T-cell (primary cell): ENCODE measurements at places on chromosomes 1 and 21. TPM values are rescaled to one million over a fixed set of nuclear protein-coding genes. Genes with fewer than 3 reads are reported as not detected.

DNA sequence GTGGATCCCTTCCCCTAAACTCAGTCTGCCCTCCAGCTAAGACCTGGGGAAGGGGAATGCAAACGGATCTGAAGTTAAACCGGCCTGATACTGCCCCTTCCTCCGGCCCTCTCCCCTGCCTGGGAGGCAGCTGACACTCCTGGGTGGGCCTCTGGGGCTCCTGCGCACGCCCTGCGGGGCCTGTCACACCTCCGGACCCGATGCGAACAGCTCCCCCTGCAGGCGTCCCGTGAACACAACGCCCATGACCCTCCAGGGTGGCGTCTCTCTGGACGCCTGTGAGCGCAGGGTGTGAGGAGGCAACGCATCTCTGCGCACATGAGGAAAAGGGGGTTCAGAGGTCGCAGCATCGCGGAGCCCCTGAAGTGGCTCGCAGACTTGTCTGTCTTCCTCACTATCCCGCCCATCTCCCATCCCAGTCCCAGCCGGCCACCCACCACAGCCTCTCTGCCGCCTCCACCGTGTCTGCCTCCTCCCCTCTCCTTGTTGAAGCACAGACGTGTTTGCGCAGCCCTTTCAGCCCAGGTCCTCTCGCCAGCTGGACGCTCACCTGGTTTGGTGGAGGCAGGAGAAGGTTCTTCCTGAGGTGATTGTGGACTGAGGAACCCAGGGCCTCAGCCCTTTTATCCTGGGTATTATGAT lies 421 bp upstream of the LCE3A start:
- H3K27ac ChIP-seq = no peak overlapping the region
- no peaks in the 10 kb centered on the region for H3K27me3 ChIP-seq
- no peak for DNase-seq
- H3K4me3 ChIP-seq = no peak overlapping the region
- no peaks in the 10 kb centered on the region for H3K36me3 ChIP-seq

- no peaks in the 10 kb centered on the region for H3K27me3 ChIP-seq
- H3K4me1 ChIP-seq = peaks cover 17% of the 10 kb centered on the region
- H3K36me3 ChIP-seq = peaks cover 2% of the 10 kb centered on the region
These were observed 781 bp upstream of the METTL13 start for GRCh38 chr1:171780583-171781175.

DNA sequence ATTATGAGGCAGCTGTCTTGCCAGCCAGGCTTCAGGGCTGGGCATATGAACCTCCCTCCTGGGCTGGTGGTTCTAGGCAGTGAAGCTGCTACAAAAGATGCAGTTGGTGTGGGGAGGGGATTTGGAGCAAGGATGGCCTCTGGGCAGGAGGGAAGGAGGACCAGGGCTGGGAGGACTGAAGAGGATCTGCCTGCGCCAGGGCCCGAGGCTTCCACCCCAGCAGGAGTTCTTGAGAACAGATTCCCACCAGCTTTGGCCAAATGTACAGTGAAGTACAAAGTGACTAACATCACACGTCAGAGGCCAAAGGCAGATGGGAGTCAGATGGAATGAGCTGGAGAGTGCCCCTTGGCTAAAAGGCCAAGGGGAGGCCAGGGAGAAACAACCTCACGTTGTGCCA lies 62.4 kb downstream of the DDX20 start:
- H3K27me3 ChIP-seq = no peaks in the 10 kb centered on the region
- H3K27ac ChIP-seq = no peak overlapping the region
- no peak overlapping the region for H3K4me3 ChIP-seq
- no peak for DNase-seq
- H3K36me3 ChIP-seq = no peaks in the 10 kb centered on the region

DNA sequence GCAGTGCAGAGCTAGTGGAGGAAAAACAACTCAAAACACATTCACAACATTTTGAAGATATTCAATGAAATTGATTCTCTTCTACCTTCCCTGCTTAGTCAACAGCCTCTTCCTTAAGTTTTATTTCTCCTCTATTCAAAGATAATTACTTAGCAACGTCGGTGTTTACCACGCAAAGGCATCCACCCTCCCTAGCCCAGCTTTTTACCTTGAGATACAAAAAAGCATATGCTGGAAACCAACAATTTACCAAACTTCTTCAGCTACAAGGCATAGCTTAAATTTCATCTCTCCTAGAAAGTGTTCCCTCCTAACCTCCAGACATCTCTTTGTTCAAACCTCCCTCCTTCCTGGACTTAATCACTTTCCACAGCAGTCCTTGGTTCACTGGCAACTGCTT lies 102.8 kb upstream of the SOD1 start:
- H3K27ac ChIP-seq = no peak overlapping the region
- H3K27me3 ChIP-seq = peaks cover 2% of the 10 kb centered on the region
- no peak for DNase-seq
- no peaks in the 10 kb centered on the region for H3K36me3 ChIP-seq
- H3K4me3 ChIP-seq = no peak overlapping the region

GRCh38 chr1:245045087-245045881 lies 109.5 kb upstream of the KIF26B start:
- H3K27ac ChIP-seq = no peak overlapping the region
- no peak for DNase-seq
- H3K4me3 ChIP-seq = no peak overlapping the region
- no peaks in the 10 kb centered on the region for H3K27me3 ChIP-seq

DNA sequence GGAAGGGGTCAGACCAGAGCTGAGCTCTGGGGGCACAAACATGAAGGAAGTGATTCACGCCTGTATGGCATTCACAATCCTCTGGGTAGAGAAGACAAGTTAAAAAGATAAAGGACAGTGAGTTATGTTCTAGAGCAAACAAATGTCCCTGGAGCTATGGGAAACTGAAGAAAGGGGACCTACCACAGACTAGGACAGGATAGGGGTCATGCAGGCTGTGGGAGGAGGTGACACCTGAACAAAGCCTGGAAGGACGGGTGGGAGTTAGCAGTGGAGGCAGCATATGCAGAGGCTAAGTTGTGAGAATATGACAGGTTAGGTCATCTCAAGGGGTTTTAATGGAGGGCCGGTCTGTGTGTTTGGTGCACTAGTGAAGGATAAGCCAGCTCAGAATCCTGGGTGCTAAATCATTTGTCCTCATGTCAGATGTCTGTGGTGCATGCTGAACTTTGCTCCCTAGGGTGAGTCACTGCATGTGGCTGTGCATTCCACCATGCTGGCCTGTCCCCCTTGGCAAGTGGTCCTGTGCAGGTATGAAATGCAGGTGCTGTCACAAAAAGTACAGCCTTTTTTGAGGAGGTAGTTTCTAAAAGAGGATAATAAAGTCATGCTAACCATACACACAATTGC lies 28.5 kb downstream of the TNN start:
- DNase-seq = no peak
- no peaks in the 10 kb centered on the region for H3K4me1 ChIP-seq
- H3K4me3 ChIP-seq = no peak overlapping the region
- H3K36me3 ChIP-seq = no peaks in the 10 kb centered on the region

DNA sequence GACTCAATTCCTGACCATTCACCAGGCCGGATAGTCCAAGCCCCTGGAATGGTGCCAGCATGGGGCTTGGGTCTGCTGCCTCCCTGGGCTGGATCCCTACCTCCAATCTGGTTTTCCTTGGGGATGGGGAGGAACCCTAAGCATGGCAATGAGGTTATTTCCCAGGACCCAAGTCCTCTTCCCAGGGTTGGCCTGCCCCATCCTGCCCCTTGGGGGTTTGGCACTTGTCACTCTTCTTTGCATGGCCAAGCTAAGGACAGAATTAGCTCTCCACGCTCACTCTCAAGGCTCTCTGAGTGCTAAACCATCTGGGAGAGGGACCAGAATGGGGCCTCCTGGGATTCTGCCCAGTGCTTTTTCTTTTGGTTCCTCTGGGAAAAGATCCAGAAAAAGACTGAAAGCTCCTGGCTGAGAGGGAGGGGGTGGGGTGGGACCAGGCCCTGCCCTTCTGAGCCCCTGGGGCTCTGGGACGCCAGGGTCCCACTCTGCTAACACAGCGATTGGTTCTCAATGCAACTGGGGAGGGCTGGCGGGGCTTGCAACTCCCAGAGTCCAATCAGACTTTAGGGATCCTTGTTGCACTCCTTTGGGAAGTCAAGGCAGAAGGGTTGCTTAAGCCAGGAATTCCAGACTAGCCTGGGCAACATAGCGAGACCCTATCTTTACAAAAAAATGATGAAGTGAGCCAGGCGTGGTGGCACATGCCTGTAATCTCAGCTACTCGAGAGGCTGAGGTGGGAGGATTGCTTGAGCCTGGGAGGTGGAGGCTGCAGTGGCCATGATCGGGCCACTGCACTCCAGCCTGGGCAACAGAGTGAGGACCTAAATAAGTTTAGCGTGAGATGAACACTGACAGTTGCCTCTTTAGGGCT lies 52.7 kb downstream of the DHRS3 start:
- H3K36me3 ChIP-seq = peaks cover 6% of the 10 kb centered on the region
- H3K4me3 ChIP-seq = no peak overlapping the region
- DNase-seq = no peak
- H3K27me3 ChIP-seq = no peaks in the 10 kb centered on the region

DNA sequence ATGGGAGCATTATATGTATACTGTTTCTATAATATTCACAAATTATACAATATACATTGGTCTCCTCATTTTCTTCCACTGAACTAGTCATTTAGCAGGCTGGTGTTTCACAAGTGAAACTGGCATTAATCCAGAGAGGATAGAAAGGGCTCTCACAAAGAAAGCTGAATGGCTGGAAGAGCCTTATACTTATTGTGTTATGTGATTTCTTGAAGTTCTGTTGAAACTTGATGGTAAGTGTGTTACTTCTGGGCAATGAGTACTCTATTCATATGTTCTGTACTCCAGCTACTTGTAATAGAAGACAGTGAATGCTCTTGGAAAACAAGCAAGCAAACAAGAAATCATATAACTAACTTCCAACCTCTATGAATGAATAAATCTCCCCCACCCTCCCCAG lies 14.9 kb downstream of the STX12 start:
- no peak overlapping the region for H3K27ac ChIP-seq
- no peaks in the 10 kb centered on the region for H3K4me1 ChIP-seq
- no peak overlapping the region for H3K4me3 ChIP-seq
- DNase-seq = no peak
- peaks cover 5% of the 10 kb centered on the region for H3K36me3 ChIP-seq
- no peaks in the 10 kb centered on the region for H3K27me3 ChIP-seq

DNA sequence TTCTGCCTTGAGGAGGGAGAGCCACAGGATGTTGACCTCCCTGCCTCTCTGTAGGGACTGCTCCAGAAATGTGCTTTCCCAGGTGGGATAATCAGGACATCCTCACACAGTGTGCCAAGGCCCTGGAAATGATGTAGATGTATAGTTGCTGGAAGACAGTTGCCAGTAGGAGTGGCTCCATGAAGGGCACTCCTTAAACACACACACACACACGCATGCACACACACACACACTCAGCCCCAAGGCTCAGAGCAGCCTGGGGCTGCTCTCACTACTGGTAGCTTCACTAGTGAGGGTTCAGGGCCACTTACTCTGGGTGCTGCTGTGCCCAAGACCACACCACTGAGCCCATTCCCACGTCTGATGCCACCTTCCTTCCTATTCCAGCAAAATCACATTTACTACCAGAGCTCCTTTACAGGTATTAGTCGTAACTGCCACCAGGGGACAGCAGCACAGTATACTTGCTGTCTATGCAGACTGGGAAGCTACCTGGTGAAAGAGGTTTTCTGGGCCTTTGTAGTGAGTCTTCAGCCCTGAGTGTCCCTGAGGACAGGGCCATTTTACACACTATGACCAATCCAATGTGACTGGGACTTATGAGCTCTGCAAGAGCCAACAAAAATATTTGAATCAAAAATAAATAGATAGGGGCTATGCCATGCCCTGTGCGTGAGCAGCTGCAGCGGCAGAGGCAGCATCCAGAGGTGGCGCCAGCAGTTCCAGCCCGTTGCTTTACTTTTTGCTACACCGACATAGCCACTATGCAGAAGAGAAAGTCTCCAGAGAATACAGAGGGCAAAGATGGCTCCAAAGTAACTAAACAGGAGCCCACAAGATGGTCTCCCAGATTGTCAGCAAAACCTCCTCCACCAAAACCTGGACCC lies 15.0 kb downstream of the CRNN start:
- no peaks in the 10 kb centered on the region for H3K36me3 ChIP-seq
- no peak for DNase-seq
- H3K4me1 ChIP-seq = no peaks in the 10 kb centered on the region

DNA sequence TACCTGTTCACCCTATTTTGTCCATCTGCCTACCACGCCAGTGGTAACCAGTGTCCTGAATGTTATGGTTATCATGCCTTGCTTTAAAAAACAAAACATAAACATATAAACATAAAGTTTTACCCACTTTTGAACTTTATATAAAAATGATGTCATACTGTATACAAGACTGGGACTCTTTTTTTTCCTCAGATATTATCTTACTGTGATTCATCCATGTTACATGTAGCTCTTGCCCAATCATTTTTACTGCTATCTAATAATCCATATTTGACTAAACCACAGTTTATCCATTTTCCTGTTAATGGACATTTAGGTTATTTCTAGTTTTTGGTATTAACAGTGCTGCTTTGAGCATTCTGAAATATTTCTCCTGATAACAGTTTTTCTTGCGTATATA lies 78.8 kb downstream of the GPR161 start:
- H3K36me3 ChIP-seq = no peaks in the 10 kb centered on the region
- H3K4me3 ChIP-seq = no peak overlapping the region
- H3K27ac ChIP-seq = no peak overlapping the region
- H3K4me1 ChIP-seq = no peaks in the 10 kb centered on the region

The OLIG2 gene
- not detected for total RNA-seq

The NOL9 gene
- total RNA-seq = 63.2 TPM

The KIAA1614 gene
- 0.38 TPM for total RNA-seq
